Central memory CD4-positive, alpha-beta T cell (primary cell): ENCODE measurements at places on chromosomes 2 and 18.
A peak's percentile ranks its signal among the peaks of the same experiment; 100 is the strongest.

DNA sequence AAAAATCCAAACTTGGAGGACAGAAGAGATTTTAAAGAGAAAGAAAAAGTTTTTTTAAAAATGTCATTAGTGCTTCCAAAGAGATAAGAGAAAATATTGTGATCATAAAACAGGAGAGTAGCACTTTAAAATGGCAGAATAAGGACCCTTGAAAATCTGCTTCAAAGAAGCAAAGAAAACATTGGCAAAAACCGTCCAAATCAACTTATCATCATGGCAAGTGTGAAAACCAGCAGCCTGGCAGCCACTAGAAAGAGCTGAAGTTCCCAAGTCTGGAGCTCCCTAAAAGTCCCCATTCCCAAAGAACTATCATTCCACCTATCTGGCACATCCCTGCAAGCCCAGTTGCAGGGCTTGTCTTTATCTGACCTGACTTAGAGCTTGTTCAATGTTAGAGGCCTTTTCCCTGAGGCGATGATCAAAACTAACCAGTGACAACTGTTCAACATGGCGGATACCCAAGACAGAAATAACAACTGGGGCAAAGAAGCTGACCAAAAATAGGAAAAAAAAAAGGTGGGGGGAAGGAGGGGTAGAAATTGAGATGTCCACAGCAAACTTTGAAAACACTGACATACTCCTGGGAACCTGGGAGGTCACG lies 24.6 kb upstream of the RNU4ATAC start:
- no peak for DNase-seq

- DNase-seq: no peak
These were observed 104.3 kb downstream of the PRKCE start for GRCh38 chr2:45755585-45756335.

DNA sequence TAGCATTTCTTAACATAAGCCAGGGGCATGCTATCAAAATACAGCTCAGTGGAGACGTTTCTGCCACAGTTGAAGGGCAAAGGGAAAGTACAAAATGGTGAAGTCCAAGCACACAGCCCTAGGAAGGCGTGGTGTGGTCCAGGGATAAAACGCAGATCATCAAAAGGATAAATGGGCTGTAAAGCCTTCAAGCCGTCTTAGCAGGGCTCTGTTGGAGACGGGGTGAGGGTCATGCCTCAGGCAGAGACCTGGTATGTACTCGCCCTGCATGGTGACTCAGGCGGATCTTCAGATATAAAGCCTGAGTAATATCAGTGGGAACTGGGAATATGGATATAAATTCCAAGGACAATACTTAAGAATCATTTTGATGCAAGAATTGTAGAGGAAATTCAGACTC lies 61.2 kb downstream of the NGEF start:
- DNase-seq: no peak

DNA sequence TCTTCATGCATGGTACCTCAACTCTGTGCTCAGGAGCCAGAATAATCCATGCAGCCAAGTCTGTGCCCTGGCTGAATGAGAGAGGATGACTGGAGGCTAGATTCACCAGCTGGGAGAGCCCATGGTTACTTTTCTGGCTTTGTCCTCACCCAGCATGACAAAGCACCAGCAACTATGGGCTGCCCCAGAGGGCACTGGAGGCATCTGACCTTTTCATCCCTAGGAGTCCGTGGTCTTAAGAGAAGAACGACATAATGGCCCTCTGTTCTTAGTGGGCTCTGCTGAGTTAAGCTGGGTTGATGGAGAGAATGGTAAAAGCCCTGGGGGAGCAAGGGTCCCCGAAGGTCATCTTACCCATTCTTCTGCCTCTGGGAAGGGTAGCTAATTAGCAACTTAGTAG lies 54.6 kb upstream of the TNP1 start:
- DNase-seq: no peak

GRCh38 chr2:86446060-86446459 lies 4.9 kb downstream of the KDM3A start:
- no peak for DNase-seq

- DNase-seq: no peak
These were observed 153.3 kb downstream of the METTL4 start for GRCh38 chr18:2417861-2418610.

DNA sequence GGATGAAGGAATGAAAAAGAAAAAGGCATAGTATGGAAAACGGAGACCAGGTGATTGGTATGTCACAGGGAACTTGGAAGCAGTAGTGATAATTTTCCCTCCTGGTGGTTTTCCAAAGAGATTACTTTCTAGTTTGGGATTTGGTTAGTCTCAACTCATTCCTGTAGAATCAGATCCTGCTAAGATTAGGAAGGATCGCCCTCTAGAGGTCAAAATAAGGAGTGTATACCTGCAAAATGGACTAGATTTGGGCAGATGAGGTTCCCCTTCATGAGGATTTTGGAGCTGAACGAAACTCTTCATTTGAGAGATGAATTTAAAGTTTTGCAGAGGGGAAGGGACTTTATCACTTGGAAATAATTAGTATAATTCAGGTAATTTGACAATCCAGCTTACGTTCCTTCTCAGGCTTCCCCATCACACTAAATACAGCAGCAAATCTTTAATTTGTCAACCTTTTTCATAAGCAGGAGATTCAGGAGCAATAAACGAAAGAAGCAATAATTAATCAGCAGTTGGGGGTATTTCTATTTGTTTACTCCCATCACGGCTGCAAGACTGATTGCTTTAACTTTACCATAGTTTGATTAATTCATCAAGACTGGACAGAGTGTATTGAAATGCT lies 65.2 kb downstream of the CCDC195 start:
- DNase-seq: peak; percentile 39

DNA sequence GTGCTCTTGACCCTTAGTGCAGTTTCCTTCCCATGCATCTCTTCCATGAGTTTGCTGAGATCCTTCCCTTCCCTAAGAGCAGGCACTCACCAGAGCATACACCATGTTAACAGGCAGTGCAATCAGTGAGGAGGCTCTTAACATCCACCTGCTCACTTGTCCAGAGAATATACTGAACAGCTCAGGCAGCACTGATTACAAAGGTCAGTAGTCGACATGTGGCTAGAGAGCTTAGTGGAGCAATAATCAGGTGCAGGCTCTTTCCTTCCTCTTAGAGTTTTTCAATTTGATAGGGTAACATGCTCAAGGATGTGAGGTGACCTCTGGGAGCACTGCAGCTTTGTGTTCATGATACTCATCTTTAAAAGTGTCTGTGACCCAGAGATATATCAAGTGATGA lies 144.1 kb upstream of the SETBP1 start:
- no peak for DNase-seq

- DNase-seq: no peak
These were observed 427.7 kb upstream of the HS6ST1 start for GRCh38 chr2:128746356-128746755.

- peak; percentile 78 for DNase-seq
These were observed 1.0 kb downstream of the CXCR4 start for GRCh38 chr2:136116813-136117390.
